Activated CD8-positive, alpha-beta memory T cell treated with anti-CD3 and anti-CD28 coated beads for 24 hours (primary cell): ENCODE measurements at places on chromosomes 13 and 19.

GRCh38 chr13:94726425-94726824 lies 14.1 kb upstream of the SOX21 start:
- DNase-seq = no peak

DNA sequence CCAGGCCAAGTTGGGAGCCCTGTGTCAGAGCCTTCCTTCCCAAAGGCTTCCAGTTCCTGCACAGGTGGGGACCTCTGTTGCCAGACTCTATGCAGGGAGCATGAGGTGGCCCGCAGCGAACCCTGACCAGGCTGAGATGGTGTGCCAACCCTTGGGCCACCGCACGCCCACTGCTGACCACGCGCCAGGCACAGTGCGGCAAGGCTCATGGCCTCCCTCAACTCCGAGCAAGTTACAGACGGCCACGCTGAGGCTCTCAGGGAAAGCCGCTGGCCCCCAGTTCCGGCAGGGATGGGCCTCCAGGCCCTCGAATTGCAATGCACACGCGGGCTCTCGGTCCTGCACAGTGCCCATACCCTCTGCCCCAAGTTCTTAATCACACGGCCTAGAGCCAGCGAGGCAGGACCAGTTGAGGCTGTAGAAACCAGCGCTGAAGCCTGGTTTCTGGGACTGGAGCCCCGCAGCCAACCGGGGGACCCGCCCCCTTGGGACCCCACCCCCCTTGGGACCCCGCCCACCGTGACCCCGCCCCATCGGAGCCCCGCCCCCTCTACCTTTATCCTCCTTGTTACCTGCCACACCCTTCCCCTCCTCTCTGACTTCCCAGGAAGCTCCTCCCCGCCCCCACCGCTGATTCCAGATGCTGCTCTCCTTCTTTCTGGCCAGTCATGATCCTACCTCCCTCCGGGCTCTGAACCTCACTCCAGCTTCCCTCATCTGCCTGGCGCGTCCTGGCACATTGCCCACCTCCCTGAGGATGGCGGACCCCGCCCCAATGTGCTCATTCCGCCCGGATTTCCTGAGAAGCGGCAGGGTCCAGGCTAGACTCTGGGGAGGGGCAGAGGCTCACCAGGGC lies 6.0 kb downstream of the PEX11G start:
- no peak for DNase-seq

DNA sequence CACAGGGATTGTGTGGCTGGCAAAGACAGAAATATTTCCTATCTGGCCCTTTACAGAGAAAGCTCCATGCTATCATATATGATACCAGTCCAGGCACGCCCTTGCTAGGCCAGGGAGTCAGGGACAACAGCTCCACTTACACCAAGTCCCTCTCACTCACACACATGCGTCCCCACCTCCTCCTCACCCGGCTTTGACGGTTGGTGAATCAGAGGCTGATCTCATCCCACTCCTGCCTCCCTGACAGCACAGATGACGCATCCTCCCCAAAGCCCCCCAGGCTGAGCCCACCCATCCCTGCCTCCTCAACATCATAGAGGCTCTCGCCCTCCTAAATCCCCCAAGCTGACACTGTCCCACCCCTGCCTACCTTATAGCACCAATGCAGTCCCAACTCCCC lies 62.7 kb downstream of the F2RL3 start:
- DNase-seq = peak; percentile 32

DNA sequence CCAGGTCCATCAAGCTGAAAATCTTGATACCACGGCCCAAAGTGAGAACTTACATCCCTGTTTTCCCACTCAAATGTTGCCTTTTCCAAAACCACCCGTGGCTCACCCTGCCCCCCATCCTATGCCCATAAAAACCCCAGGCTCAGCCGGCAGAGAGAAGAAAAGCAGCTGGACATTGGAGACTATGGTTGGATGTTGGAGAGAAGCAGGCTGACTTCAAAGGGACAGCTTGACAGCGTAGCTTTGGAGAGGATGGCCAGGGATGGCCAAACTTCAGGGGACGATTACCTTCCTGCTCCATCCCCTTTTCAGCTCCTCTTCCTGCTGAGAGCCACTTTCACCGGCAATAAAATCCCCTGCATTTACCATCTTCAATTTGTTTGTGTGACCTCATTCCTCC lies 3.5 kb upstream of the ZNF792 start:
- DNase-seq = no peak

DNA sequence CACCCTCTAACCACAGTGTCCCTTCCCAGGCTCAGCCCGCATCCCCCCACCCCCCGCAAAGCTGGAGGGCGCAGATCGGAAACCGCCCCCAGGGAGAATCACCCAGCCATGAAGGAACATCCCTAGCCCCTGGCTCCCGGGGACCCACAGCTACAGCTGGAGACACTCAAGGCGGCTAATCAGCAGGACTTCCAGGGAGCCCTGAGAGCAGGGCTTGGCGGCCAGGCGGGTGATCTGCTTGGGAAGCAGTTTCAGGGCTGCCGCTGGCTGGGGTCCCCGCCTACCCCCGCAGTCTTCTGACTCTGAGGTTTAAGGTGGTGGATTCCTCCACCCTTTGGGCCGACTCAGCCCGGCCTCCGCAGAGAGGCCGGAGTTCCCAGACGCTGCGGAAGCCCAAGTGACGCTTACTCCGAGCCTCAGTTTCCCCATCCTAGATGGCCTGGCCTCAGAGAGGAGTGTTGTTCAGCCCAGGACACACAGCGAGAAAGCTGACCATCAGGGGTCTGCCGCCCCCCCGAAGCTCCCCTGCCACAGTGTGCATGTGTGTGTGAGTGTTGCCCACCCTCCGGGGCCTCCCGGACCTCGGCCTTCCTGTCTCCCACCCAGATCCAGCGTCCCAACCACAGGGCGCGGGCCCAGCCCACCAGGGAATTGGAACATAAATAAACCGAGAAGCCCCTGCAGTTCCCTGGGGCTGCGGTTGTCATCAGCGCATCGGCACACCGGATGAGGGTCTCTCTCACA lies 9.8 kb downstream of the FUT6 start:
- DNase-seq = no peak

GRCh38 chr13:97695684-97696083 lies 257.8 kb upstream of the IPO5 start:
- no peak for DNase-seq

DNA sequence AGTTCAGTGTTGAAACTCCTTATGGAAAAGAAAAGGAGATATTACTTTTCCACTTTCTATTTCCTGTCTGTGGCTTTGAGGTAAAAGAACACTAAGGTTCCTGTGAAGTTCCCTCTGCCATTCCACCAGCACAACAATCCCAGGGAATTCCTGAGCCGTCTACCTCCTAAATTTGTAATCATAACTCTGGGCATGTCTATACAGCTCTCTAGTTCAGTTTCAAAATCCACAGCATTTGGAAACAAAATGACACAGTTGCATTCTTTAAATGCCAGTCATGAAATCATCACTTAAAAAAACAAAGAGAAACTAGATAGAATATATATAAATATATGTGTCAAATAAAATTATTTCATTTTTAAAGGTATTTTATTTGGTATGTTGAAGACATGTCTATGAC lies 9.0 kb upstream of the THSD1 start:
- no peak for DNase-seq

GRCh38 chr13:44230736-44231135 lies 142.9 kb upstream of the SERP2 start:
- DNase-seq = no peak

DNA sequence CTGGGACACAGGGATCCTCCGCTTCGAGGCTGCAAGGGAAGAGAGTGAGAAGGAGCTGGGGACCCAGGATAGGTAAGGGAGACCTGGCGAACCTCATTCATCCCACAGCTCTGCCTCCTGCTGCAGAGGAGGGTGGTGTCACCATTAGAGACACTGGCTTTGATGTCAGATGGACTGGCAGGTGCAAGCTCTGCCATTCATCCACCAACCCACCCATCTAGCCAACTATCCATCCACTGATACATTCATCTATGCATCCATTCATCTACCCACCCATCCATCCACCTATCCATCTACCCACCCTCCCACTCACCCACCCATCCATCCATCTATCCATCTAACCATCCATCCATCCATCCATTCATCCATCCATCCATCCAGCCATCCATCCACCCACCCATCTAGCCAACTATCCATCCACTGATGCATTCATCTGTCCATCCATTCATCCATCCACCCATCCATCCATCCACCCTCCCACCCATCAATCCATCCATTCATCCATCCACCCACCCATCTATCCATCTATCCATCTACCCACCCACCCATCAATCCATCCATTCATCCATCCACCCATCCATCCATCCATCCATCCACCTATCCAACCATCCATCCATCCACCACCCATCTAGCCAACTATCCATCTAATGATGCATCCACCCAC lies 5.7 kb downstream of the C19orf33 start:
- DNase-seq = no peak

DNA sequence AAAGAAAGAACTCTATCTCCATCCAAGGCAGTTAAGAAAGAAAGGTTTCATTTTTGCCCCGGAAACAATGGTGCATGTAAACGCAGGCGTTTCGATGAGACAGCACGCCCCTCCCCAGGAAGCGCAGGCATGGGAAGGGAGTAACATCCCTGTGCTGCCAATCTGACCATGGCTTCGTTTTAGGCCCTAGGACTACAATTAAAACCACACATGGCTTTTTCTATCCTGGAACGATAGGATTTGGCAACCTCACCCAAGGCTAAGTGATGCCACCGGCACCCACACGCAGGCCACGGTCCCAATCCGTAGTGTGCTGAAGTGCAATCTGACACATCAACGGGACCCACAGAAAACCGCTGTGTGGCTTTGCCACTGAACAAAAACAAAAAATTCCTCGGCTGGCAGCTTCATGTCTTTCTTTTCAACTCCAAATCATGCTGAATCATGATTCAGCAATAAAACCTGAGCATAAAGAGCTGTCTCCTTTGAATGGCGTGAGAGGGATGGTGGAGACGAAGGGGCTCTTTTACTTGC lies 24.2 kb downstream of the RANBP3 start:
- DNase-seq = peak; percentile 67
